ENCODE measurements at places on chromosomes 11 and 22. TPM values are rescaled to one million over a fixed set of nuclear protein-coding genes. Genes with fewer than 3 reads are reported as not detected.

HBE1 gene
- 0.39 TPM for total RNA-seq

C22orf42 gene
- total RNA-seq = not detected

SMIM35 gene
- not detected for total RNA-seq

CD3G gene
- total RNA-seq = not detected

DDTL gene
- total RNA-seq = 9.8 TPM

SLC5A12 gene
- not detected for total RNA-seq

KLHL35 gene
- total RNA-seq = 3.7 TPM

MS4A15 gene
- total RNA-seq = not detected

APOL5 gene
- total RNA-seq = not detected

TESMIN gene
- total RNA-seq = 4.7 TPM

YPEL1 gene
- total RNA-seq = 0.22 TPM

SRSF8 gene
- 31.4 TPM for total RNA-seq

MAPK8IP2 gene
- total RNA-seq = 0.54 TPM
